Stimulated activated CD8-positive, alpha-beta memory T cell treated with anti-CD3 and anti-CD28 coated beads, Interleukin-4, amount 100 ng/mL, for 4 hours (primary cell): ENCODE measurements at places on chromosomes 6 and 20.

DNA sequence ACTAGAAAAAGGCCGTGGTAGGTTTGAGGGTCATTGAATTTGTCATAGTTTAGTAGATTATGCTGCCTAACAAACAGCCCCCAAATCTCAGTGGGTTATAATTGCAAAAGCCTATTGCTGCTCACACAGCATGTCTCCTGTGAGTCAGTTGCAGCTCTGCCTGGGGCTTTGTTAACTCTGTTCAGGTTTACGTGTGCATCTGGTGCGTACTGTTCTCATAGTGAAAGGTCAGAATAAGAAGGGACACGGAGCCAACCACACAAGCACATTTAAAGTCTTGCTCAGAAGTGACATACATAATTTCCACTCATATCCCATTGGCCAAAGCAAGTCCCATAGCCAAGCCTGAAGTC is 48.1 kb upstream of the BMP2 start:
- DNase-seq = no peak

- DNase-seq = no peak
Observed at GRCh38 chr20:10927011-10927583, 253.3 kb upstream of the JAG1 start.

DNA sequence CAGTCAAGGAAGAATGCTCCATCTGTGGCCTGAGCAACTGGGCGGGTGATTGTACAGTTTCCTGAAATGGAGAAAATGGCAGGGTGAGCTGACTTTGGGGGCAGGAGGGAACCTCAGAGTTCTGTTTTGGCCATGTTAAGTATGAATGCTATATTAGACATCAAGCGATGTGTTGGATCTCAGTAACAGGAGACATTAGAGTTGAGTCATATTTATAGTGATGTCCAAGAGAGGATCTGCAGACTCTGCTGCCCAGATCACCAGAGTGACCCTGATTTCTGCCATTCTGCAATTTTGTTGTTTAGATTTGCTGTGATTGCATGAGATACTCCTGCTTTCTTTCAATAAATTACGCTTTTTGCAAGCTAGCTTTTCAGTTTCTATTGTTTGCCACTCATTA is 131.4 kb upstream of the ENPP5 start:
- DNase-seq = no peak

GRCh38 chr20:47031004-47031403 is 136.4 kb downstream of the EYA2 start:
- no peak for DNase-seq

- DNase-seq = no peak
Observed at GRCh38 chr20:6381887-6382286, 259.1 kb upstream of the FERMT1 start.

DNA sequence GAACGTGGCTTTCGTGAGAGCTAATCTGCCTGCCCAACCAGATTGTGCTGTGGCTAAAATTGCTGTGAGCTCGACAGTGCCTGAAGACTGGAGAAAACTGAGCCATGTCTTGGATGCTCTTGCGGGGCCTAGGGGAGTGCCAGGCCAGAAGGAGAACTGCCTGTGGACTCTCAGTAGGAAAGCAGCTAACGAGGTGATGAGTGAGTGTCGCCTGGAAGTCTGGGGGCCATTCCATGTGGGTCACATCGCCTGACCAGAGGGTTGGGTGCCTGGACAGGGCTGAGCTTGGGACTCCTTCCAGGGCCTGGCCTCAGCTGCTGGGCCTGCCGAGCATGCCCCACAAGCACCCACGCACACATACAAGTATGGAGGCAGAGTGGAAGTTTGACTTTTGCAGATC is 166.5 kb downstream of the VEGFA start:
- no peak for DNase-seq

DNA sequence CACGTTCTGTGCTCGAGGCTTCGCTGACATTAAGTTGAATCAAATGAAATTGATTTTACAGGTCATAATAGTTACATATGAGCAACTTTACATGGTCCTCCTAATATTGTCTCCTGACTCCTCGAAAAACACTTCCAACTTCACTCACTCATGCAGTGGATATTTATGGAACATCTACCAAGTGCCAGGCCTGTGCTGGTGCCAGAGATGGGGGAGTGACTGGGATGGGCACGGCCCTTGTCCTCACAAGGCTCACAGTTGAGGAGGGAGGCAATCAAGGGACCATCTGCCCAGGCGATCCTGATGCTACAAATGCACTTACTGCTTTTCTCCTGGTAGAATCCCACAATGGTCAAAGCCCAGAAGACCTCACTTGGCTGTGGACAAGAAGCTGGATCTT is 426.4 kb downstream of the PREX1 start:
- no peak for DNase-seq

GRCh38 chr6:156193381-156193780 is 583.8 kb upstream of the ARID1B start:
- no peak for DNase-seq

GRCh38 chr6:90296341-90297114 is at the start of gene BACH2:
BACH2 (minus strand) TSS chr6:90296843; CDS start chr6:90008844, 287,999 bp downstream.
- peak; percentile 85 for DNase-seq

- no peak for DNase-seq
Observed at GRCh38 chr6:74879976-74880375, 325.9 kb downstream of the COL12A1 start.

- DNase-seq = no peak
Observed at GRCh38 chr6:160010067-160010466, 41.2 kb downstream of the IGF2R start.

GRCh38 chr6:110875548-110876169 is 1.1 kb downstream of the AMD1 start:
- peak; percentile 33 for DNase-seq

- DNase-seq = no peak
Observed at GRCh38 chr6:92271091-92271490, 1148.3 kb downstream of the EPHA7 start.

DNA sequence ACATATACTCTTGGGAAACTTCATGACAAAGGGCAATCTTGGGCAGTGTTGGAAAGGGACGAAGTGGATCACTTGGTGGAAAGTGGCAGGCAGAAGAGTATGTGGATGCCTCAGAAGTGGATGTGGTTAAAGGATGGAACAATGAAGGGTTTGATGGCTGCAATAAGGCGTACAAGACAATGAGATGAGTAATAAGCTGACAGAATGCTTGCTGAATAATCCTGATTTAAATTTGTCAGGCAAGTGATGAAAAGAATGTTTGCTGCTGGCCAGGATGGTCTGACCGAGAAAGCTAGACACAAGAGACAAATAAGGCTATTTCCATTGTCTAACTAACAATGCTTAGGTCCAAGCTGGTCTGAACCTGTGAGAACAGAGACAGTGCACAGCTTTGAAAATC is 61.6 kb upstream of the CEP85L start:
- DNase-seq = no peak

DNA sequence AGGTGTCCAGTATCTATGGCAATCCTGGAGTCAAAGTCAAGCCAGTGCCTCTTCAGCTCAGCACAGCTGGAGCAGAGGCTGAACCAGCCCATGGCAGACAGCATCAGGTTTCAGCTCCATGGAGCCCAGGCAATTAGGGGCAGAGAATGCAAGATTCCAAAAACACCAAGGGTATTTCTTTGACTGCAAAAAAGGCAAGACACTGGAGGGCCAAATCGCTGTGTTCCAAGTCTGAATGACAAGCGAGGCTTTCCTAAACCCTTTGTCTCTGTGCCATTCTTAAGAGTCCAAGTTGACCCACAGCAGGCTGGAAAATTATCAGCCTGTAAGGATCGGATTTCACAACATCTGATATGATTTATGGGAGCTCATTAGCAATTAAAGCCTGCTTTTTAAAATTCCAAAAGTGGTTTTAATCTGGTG is 49.7 kb upstream of the TGM3 start:
- no peak for DNase-seq
